ENCODE measurements at places on chromosomes 12 and 14. TPM values are rescaled to one million over a fixed set of nuclear protein-coding genes. Genes with fewer than 3 reads are reported as not detected.

The LRRC9 gene
- not detected for total RNA-seq

The SCNN1A gene
- total RNA-seq: 0.47 TPM

DNA sequence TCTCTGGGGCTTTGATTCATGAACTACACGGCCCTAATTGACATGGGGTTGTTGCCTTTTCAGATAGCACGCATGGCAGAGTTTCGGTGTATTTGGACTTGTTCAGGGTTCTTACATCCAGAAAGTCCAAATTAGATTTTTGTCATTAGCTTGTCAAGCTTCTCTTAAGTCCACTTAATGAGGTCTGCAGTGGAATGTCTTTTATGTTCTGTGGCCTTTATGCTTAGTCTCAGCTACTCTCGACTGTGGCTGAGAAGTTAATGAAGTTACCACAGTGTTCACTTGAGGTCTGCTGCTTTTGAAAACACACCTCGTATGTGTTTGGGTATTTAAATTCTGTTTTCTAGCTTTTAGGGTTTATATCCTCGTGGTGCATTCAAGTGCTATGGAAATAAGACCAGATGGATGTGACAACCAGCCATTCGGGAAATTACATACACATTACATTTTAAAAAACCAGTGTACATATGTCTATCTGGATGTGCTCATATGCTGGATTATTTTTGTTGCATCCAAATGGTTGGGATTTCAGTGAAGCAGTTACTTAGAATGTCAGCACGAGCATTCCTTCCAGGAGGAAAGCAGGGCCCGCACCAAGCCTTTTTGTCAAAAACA is 80.2 kb downstream of the RMST start:
- DNase-seq: no peak
- H3K36me3 ChIP-seq: no peaks in the 10 kb centered on the region
- no peaks in the 10 kb centered on the region for H3K27me3 ChIP-seq
- no peak overlapping the region for H3K4me3 ChIP-seq

DNA sequence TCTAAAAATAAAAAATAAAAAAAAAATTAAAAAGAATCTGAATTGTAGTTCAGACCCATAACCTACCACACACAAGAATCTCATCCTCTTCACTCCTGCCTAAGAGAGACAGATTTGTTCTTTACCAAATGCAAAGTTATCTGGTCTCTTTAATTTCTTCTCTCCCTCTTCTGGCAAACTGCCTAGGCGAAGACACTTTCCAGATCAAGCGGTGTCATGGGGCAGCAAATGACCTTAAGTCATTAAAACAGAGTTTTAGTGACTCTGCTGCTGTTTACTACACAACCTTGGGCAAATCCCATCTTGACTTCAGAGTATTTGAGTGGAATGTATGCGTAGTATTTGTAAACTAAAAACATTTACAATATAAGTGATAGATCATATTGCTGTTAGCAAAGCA is 60.9 kb upstream of the NID2 start:
- DNase-seq: no peak
- no peaks in the 10 kb centered on the region for H3K36me3 ChIP-seq
- H3K4me1 ChIP-seq: peaks cover 33% of the 10 kb centered on the region
- H3K4me3 ChIP-seq: no peak overlapping the region
- H3K27ac ChIP-seq: no peak overlapping the region

- no peak overlapping the region for H3K4me3 ChIP-seq
- no peaks in the 10 kb centered on the region for H3K27me3 ChIP-seq
- DNase-seq: no peak
- peaks cover 3% of the 10 kb centered on the region for H3K4me1 ChIP-seq
- H3K27ac ChIP-seq: no peak overlapping the region
- H3K36me3 ChIP-seq: no peaks in the 10 kb centered on the region
Measured at GRCh38 chr14:46487582-46488350, 163.8 kb downstream of the RPL10L start.

GRCh38 chr14:68775614-68776126 is 17.2 kb downstream of the ZFP36L1 start:
- no peak overlapping the region for H3K27ac ChIP-seq
- H3K4me3 ChIP-seq: no peak overlapping the region
- DNase-seq: no peak
- peaks cover 62% of the 10 kb centered on the region for H3K4me1 ChIP-seq

Measured in activated CD8-positive, alpha-beta T cell treated with anti-CD3 and anti-CD28 coated beads, Interleukin-2, amount 10 ng/mL, durations not matched to agents 7 days and 5 days (primary cell).